Right ventricle myocardium inferior (tissue), 1 donor: ENCODE measurements at places on chromosomes 7 and 10.

GRCh38 chr10:125156196-125156595, 4.2 kb downstream of the CTBP2 start:
- DNase-seq: no peak

GRCh38 chr10:97329766-97330165, 4.8 kb downstream of the FRAT2 start:
- DNase-seq: no peak

DNA sequence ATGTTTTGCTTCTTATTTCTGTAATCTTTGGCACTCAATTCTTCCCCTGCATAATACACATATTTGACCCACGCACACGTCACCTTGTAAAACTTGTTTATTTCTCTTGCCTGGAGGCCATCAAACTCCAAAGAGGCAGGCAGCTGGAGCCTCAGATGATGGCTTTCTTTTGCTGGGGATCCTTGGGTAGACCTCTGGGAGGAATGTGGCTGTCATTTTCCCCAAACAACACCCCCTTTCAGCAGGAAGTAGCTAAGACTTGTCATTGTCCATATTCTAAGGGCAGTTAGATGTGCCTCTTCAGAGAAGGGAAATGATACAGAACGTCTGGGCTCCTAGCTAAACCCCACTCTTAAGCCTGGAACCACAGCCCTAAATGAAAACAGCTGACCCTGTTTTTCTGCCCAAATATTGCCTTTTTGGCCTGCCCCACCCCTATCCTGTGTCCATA, 111.3 kb downstream of the ITGB8 start:
- DNase-seq: no peak

GRCh38 chr10:95480102-95480900, 80.9 kb downstream of the SORBS1 start:
- DNase-seq: no peak

GRCh38 chr7:50851891-50852290, 69.2 kb upstream of the GRB10 start:
- peak; percentile 66 for DNase-seq

DNA sequence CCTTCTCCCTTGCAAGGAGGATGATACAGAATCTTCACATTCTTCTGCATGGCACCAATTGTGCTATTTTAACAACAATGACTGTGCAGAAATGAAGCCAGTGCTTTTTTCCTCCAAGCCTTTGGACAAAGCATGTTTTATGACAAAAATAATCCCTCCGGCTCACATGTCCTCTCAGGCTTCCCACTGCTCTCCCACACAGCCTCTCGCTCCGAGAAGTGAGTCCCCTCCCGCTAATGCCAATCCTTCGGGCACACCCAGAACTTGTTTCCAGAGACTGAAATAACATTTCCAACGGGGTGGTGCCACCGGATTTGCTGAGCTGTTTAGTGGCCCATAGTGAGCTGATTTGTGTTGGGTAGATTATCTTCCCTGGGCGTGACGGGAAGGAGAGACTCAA, 35.8 kb downstream of the RBM17 start:
- DNase-seq: no peak

- DNase-seq: no peak
Measured at GRCh38 chr7:28225576-28225975, 45.0 kb upstream of the JAZF1 start.

DNA sequence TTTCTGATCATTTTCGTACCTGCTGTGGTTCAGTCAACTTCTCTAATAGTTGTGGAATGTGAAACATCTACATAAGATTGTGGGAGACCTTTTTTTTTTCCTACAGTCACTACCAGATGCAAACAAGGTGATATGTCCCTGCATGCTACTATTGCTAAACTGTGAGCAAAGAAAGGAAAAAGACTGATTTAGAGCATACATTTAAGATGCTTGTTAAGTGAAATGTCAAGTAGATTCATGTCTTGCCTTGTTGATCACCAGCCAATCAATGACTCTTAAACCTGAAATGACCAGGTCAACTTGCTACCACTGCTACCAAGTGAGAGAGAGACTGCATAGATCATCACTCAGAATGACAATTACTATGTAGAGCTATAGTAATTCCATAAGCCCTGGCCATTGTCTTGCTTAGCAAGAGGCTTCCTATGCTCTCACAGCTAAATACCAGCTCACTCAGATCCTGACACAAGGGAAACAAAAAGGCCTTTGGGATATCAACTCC, 84.3 kb upstream of the SKAP2 start:
- no peak for DNase-seq

GRCh38 chr10:123475466-123475865, 190.7 kb upstream of the GPR26 start:
- no peak for DNase-seq

DNA sequence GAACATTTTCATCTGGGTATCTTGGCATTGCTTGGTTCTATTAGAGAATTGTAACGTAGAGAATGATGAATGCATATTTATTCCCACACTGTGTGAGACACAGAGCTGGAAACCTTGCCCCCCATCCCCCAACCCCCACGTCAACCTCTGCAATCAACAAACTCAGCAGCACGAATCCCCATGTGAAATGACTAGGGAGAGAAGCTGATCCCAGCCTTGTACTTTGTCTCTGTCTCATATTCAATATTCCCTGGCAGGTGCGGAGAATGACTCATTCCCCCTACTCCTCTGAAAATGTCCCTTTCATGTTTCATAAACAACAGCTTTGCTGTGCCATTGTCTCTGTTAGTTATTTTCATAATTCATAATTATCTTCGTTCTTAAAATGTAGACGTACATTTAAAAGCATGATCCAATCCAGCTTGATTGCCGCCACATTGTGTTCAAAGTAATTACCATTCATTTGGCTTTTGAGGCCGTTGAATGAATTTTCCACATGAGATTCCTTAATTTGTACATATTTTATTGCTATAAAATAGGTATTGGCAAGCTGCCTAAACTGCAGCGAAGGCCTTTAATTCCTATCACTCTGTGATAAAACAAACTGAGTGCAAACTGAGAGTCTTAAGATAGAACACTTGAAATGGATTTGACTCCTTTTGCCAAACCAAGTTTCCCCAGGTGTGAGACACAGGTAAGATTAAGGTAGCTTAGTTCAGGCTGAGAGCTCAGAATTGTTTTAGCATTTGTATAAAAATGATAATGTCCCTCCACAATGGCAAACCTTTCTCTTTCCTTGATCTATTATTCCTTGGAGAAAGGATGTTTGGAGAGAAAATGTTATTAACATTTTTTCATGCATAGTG, 920.2 kb downstream of the TYW1 start:
- DNase-seq: no peak

GRCh38 chr10:116915340-116915739, 66.0 kb downstream of the ENO4 start:
- no peak for DNase-seq

DNA sequence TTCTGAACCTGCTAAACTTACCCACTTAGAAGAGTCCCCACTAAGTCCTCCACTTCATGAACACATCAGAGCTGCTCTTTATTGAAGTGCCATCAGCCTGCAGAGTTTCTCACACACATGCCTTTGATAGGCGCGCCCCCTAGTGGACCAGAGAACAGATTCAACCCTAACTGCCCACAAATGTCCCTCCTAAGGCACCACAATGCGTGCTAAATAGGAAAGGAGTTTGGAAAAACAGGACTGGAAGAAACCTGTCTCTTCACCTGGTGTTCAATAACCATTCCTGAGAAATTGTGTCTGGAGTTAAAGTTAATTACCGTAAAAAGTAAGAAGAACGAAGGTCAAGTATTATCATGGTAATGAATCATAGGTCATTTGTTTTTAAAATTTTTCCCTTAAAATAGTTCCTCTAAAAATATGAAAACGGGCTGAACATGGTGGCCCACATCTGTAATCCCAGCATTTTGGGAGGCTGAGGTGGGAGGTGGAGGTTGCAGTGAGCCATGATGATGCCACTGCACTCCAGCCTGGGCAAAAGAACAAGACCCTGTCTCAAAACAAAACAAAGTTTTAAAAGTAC, 249.7 kb downstream of the ELMO1 start:
- peak; percentile 86 for DNase-seq
